ENCODE measurements at places on chromosomes 7 and 10.
A peak's percentile ranks its signal among the peaks of the same experiment; 100 is the strongest.

DNA sequence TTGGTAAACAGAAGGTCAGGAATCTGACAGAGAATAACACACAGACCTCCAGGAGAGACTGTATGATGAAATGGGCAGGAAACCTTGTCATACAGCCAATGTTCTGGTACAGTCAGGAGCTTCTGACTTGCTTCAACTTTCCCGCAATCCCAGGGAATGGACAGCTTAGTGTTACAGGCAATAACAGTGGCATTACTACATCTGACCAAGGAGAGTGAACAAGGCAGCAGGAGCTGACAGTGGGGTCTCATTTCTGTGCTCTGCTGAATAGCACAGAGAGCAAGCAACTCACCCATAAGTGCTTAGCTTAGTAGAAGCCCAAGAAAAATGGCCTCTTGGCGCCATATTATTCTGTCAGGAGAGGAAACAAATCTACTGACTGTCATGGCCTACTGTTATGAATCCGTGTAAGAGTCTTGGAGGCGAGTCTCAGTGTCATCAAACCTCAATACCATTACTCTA is 186.2 kb upstream of the MTPN start:
- DNase-seq: no peak

GRCh38 chr10:75430000-75430763 is 1.2 kb upstream of the LRMDA start:
- DNase-seq: no peak

- no peak for DNase-seq
Observed at GRCh38 chr7:45662540-45663166, 88.5 kb downstream of the ADCY1 start.

DNA sequence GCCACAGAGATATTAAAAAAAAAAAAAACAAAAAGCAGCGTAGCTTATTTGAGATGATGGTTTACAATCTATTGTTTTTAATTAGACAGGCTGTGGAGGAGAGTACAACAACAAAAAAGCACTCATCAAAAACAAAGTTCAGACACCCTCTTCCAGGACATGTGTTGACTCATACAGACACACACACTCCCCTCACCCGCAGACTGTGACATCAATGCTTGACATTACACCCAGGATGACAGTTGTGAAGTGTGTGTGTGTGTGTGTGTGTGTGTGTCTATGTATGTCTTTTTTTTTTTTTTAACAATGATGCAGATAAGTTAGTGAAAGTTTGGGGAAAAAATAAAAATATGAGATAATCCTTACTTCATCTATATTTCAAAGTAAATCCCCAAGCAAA is 303.6 kb downstream of the GPAM start:
- DNase-seq: no peak

- DNase-seq: no peak
Observed at GRCh38 chr10:12025591-12025990, 17.0 kb downstream of the UPF2 start.

- no peak for DNase-seq
Observed at GRCh38 chr7:125926621-125927020, 997.0 kb upstream of the POT1 start.

DNA sequence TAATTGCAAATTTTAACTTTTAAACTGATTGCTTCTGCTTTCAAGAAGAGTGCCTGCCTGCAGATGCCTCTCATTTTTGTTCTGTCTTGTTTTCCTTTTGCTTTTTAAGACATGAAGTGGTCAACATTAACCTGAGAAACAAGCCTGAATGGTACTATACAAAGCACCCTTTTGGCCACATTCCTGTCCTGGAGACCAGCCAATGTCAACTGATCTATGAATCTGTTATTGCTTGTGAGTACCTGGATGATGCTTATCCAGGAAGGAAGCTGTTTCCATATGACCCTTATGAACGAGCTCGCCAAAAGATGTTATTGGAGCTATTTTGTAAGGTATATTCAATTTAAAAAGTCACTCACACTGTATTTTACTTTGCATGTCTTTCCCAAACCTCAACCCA is 8.8 kb downstream of the GSTO2 start:
- no peak for DNase-seq

DNA sequence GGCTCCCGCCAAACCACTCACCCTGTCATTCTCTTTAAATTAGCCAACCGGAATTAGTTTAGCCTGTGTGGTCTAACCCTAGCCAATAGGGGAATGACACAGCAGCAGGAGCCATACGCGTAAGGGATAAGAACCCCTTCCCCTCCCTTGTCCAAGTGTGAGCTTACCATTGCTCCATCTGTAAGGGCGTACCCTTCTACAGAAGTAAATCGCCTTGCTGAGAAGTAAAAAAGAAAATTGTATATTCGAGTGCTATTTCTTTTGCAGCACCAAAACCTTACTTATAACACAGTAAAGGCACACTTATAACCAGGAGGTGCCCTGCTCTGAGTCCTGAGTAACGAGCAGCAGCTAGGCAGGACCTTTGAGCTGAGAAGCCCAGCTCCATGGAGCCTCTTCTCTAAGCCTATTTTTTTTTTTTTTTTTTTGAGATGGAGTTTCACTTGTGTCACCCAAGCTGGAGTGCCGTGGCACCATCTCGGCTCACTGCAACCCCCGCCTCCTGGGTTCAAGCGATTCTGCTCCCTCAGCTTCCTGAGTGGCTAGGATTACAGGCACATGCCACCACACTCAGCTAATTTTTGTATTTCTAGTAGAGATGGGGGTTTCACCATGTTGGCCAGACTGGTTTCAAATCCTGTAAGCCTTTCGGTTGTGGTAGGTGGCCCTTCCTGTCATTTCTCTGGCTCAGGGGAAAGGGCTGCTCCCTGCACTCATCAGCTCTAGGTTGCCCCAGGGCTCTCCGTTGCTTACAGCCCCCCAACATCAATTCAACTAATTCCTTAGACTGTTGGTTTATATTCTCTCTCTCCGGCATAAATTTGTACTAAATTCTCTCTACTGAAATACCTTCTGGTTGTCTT is 73.3 kb downstream of the NSUN6 start:
- no peak for DNase-seq

GRCh38 chr10:68135362-68135761 is 26.1 kb downstream of the MYPN start:
- DNase-seq: no peak

DNA sequence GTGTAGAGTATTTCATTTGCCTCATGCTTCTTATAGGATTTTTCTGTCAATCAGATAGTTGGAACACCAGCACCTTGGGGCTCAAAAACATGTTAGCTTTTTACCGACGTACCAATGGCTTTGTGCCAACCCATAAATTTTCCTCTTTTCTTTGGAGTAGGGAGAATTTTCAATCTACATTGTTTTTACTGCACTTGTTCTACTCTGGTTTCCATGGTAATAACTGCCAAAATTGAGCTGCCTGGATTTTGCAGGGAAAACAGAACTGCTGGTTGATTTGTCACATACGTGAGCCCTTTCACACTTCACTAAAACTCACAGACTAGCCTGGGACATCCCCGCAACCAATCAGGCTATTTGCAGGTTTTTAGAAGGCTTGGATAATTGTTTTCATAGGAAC is 189.7 kb downstream of the ARHGAP21 start:
- no peak for DNase-seq

DNA sequence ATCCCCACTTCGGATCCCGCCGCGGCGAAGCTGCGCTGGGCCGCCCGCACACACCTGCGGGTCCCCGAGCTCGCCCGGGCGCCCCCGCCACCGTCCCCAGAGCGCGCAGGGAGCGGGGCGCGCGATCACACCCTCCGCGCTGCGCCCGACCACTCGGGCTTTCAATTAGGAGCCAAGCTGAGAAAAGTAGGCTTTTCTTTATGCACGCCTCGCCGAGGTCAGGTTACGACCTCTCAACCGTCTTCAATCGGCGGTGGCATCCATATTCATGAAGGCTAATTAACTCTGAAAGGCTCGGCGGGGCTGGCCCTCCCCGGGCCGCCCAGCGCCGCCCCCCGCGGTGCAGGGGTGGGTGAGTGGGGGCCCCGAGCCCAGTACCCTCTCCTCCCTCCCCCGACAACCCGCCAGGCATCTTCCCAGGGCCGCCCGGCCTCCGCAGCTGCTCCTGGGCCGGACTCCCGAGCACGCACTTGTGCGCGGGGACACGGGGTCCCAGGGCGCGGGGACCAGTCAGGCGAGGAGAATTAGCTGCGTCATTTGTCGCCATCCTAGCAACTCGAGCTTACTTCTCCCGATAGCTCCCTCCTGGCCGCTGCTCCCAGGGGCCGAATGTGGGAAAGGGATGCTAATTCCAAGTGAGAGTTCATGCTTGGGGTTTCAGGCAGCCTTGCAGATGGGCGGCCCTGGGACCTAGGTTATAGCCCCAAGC is 155.5 kb upstream of the LYZL2 start:
- no peak for DNase-seq

GRCh38 chr7:70935311-70935710 is 196.6 kb upstream of the GALNT17 start:
- DNase-seq: no peak

GRCh38 chr10:55329796-55330195 is 528.8 kb upstream of the PCDH15 start:
- no peak for DNase-seq

DNA sequence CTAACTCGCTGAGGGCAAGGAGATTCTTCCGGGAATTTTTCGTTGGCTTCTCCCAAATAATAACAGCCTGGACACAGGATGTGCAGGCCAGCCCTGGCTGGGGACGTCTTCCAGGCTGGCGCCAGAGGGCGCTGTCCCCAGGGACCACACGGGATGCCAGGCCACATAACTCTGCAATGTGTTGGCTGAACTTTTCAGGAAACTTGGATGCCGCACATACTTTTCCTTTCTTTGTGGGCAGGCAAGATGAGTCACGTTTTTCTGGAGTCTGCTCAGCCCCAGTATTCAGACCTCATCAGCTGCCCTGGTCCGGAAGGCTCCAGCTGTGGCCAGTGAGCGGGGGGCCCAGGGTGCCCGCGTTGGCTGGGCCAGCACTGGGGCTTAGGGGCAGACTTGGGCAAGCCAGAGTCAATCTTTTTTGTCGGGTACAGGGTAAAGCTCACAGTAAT is 122.7 kb downstream of the PRKAG2 start:
- peak; percentile 96 for DNase-seq

DNA sequence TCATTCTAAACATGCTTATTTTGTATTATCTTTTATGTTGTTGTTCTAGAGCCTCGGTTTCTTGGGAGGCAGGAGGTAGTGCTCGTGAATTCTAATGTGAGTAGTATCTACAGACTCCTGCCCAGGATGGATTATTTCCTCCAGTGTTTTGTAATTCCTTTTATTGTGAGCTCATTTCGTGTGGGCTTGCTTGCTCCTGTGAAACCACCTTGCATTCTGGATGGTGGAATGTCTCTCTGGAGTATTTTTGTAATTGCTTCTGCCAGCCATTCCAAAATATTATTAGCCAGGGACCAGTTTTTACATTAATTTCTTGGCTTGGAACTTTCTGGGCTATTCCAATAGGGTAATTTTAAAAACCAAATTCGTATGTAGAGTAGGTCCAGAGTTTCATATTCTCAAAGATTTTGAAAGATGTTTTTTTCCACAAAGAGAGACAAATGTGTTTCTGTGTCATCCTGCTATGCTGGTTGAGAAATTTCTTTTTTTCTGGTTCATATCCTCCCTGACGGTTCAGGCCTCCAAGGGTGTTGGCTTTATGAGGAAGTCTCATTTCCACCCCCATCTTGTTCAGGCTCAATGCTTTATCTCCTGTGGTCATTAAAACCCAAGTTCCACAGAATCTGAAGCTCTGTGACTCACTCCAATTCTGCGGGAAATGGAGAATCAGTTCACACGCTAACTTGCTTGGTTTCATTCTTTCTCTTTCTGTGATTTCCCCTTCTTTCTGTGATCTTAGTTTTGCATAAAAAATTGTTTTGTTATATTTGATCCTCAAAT is 41.7 kb upstream of the CALD1 start:
- peak; percentile 82 for DNase-seq

- no peak for DNase-seq
Observed at GRCh38 chr7:20393021-20393610, 62.4 kb downstream of the ITGB8 start.

DNA sequence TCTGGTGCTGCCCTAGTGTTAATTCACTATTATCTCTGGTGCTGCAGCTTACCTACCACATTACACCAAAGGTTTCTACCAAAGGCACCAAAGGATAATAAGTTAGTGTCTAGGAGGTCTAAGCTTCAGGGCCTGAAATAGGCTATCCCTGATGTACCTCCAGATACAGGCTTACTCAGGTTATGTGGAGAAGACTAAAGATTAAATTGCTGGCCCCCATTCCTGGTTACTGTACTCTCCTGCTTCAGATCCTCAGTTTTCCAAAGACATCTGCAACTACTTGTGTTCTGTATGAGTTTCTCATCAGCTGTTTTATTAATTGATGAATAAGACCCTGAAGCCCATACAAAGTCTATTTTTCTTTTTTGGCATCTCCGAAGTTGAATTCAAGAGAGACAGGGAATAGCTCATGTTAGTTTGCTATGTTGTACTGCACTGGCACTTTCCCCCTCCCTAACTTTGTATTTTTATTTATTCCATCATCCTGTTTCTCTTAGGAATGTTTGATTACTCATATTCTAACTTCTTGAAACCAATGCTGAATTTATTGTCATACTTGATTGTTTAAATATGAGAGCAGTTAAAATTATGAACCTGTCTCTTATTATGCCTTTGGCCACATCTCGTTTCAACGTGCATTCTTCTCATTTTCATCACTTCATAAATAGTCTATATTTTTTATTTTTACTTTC is 85.9 kb downstream of the PON1 start:
- DNase-seq: no peak

- DNase-seq: no peak
Observed at GRCh38 chr7:26723129-26723528, 141.3 kb downstream of the SKAP2 start.

GRCh38 chr7:158781974-158782664 is 47.2 kb downstream of the ESYT2 start:
- no peak for DNase-seq

DNA sequence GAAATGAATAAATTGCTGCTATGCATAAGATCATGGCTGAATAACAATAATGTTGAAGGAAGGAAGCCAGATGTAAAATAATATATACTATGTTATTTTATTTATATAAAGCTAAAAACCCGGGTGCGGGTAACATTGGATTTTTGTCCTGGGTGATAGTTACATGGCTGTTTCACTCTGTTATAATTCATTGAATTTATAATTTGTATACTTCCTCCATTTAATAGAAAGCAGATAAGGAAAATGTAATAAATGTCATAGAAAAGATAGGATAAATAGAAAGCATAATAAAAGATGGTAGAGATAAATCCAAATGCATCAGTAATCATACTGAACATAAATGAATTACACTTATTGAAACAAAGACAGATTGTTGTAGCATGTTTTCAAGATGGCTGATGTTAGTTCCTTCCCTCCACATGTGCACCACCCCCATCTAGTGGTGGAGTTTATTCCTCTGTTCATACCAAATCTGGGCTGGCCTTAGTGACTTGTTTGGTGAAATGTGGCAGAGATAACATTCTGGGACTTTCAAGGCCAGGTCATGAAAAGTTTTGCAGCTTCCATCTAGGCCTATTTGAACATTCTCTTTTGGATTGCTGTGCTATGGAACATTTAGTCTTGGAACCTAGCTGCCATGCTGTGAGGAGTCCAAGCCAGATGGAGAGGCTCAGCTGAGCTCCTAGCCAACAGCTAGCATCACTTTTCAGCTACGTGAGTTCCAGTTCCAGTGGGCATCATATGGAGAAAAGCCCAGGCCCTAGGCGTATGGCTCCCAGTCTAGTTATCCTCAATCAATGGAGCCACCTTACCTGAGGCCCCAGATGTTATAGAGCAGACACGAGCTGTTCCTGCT is 46.9 kb downstream of the AHCYL2 start:
- DNase-seq: no peak

Data from AG09319 (cell line).